ENCODE measurements at places on chromosomes 4 and X.

GRCh38 chr4:145531223-145531622, 49.6 kb downstream of the SMAD1 start:
- DNase-seq, result no peak

GRCh38 chr4:89998469-89999011, 103.9 kb downstream of the MMRN1 start:
- DNase-seq, result no peak

DNA sequence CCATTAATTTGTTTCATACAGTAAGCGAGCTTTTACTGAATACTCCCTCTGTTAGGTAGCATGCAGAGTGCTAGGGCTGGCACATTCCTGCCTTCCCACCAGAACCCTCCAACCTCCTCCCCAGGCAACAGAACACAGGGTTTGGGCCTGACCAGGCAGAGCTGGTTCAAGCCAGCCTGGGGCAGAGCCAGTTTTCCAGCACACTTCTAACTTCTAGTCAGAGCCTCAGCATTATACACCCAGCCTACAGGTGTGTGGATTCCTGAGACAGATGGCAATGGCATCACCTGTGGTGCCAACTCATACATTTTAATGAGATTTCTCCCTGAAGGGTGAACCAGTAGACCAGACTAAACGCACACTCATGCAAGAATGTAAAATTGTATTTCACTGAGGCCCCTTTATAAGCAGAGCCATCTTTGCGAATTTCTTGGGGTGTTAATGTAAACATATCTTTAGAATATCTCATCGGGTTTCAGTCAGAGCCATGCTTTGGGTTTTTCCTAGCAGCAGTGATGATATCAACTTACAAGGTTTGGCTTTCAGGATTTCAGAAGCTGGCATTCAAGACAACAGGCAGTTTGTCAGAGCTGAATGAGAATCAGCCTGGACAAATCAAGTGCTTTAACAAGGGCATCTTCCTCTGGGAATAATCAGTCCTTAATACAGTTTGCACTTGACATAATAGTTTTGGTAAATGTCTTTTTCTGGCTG, 92.0 kb downstream of the GATB start:
- DNase-seq, result no peak

DNA sequence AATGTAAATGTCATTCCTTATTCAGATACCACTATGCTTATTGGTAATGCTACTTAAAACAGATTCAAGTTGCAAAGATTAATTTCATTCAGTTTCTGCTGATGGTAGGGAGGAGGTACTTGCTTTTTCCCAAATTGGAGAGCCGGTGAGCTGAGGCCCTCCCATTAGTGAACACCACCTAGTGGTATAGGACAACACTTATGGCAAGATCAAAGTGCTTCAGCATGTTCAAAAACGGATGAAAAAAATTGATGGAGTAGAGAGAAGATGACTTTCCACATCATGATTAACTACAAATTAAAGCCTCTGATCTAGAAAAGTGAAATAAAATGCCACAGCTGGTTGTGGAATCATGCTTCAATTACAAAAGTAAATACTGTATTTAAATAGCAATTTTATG, 112.9 kb downstream of the MBNL3 start:
- DNase-seq, result no peak
